ENCODE measurements at places on chromosomes 11 and 22.
A peak's percentile ranks its signal among the peaks of the same experiment; 100 is the strongest.

DNA sequence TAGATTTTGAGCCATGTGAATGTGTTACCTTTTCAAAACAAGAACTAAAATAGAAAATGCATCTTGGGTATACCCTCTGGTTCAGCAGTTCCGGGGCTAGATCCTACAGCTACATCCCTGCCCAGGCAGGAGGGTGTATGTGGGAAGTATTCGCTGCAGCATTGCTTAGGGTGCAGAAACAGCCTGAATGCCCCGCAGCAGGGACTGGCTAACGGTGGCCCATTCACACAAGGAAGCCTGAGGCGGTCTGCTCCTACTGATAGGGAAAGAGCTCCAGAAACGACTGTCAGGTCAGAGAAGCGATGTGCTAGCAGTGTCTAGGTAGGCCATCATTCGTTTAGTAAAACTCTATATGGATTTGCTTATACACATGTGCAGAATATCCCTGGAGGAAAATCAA is 9.9 kb upstream of the RASL10A start:
- DNase-seq = no peak

DNA sequence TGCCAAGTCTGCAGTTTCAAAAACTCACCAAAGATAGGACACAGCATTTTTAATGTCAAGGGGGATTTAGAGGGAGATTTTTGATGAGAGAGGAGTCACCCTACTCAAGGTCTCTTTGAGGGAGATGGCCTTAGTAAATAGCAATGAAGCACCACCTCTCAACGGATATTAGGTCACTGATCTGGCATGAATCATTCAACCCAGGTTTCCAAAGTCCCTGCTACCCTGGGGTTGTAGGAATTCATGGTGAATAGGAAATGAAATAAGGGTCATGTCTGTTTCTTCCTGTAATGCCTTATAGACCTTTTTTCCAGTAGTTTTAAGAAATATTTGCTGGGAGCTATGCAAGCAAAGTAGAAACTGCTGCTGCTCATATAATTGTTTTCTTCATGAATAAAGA is 2154.9 kb downstream of the LRRC4C start:
- DNase-seq = no peak

- no peak for DNase-seq
Measured at GRCh38 chr22:49305966-49306631, 521.6 kb downstream of the BRD1 start.

DNA sequence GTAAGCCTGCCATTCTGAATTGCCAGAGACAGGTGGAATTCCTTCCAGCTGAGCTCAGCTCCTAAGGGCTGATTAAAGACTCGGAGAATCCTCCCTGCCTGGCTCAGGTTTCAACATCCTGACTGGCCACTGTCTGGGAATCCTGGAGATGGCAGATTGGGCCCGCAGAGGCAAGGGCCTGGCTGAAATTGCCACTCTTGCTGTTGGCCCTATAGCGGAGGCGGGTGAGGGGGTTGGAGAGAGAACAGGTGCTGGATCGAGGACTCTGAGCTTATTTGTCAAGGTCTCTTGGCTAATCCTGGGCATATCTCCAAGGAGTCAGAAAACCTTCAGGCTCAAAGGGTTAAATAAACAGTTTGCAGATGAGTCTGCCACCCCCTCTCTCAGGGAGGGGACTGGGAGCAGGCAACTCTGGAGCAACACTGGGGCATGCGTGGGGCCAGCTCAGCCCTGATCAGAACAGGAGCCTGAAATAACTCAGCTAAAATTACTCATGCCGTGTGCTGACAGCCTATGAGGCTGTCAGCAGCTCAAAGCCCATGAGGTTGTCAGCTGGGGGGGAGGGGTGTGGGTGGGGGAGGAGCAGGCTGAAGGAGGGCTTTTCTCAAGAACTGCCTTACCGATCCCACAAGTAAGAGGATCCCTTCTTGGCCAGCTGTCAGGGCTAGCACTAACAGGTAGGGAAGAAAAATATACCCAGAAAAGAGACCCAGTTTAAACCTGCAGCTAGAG is 14.7 kb upstream of the MFRP start:
- peak; percentile 97 for DNase-seq

- no peak for DNase-seq
Measured at GRCh38 chr11:106958517-106959248, 59.6 kb downstream of the GUCY1A2 start.

DNA sequence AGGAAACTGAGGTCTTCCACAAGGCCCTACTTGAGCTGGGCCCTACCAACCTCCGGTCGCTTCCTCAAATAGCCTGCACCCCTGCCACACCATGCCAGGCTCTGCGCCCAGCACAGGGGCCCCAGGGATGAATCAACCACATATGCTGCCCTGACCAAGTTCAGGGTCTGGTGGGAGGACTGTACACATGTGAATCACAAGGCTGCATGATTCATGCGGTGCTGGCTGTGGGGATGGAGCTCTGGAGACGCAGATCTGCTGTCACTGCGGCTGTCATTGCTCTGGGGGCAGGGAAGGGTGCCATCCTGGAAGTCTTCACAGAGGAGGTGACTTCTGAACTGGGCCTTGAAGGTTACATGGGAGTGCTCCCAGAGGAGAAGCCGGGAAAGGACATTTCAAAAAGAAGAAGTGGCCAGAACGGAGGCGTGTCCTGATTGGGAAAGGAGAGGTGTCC is 21.5 kb downstream of the CYTH4 start:
- DNase-seq = peak; percentile 90
